WTC11 (cell line): ENCODE measurements at places on chromosomes 7 and 10. TPM values are rescaled to one million over a fixed set of nuclear protein-coding genes. Genes with fewer than 3 reads are reported as not detected.

DNA sequence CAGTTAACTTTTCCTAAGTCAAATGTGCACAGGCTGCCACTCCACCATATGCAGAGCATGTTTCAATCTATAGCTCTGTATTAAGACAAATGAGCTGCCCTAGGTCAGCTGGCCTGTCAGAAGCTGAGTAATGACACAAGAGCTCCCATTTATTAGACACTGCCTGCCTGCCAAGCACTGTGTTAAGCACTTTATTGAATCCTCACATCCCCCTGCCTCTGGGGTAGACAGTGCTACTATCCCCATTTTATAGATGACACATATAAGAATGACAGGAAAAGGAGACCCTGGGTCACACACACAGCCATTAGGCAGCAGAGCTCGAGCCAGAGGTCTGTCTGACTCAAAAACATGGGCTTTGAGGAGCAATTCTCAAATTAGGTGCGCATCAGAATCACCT lies 179.8 kb upstream of the PDE1C start:
- no peak overlapping the region for H3K27ac ChIP-seq
- peaks cover 8% of the 10 kb centered on the region; the same call in 1 of the 2 replicates for H3K27me3 ChIP-seq
- no peak for DNase-seq
- no peaks in the 10 kb centered on the region for H3K36me3 ChIP-seq
- no peak overlapping the region for H3K4me3 ChIP-seq
- H3K4me1 ChIP-seq, result no peaks in the 10 kb centered on the region

CYP3A5 gene
- total RNA-seq, result 0.39 to 0.78 TPM (median 0.76 TPM) in 3 replicates

DNA sequence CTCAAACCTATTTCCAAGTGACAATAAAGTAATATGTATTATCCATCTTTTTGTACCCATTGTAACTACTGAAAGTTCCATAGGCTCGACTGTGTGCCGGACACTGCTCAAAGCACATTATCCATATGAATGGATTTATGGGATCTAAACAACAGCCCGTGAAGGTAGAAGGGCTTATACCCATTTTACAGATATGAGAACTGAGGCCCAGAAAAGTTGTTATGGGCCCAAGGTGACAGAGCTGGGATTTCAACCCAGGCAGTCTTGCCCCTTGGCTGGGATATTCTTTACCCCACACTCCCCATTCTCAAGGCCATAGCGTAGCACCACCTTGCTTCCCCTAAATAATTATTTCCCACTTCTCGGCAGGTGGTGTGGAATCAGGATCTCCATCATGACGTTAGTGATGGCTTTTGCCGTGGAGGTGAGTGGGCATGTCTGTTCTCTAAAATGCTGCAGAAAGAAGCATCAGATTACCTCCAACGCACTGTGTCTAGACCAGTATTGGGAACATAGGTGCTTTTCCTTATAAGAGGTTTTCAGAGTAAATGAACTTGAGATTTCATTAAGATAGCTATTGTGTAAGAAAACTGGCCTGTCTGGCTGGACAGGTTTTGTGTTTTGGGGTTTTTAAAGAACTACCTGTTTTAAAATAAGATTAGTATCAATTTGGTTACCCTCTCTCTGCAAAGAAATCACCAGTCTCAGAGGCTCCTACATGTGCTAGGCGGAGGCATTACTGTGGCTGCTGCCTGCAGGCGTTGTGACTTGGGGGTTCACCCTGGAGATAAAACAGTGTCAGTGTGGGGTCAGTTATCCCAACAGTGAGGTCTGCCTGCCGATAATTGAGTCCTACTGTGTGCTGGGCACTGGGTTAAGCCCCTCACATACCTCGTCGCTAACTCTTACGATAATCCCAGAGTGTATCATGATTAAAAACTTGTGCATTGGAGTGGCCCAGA lies 85.1 kb upstream of the SDK1 start:
- no peaks in the 10 kb centered on the region for H3K36me3 ChIP-seq
- H3K27me3 ChIP-seq, result no peaks in the 10 kb centered on the region
- no peak for DNase-seq
- no peak overlapping the region for H3K27ac ChIP-seq

GRCh38 chr7:3078514-3078913 lies 34.8 kb upstream of the CARD11 start:
- H3K4me1 ChIP-seq, result peaks cover 6% of the 10 kb centered on the region
- H3K27me3 ChIP-seq, result no peaks in the 10 kb centered on the region; the same call in 1 of the 2 replicates
- no peak overlapping the region for H3K4me3 ChIP-seq
- no peak overlapping the region for H3K27ac ChIP-seq

GRCh38 chr7:148799893-148800555 lies 84.1 kb downstream of the EZH2 start:
- H3K4me3 ChIP-seq, result peak overlapping the region; percentile 1; the same call in 1 of the 2 replicates
- peaks cover 49% of the 10 kb centered on the region for H3K36me3 ChIP-seq
- DNase-seq, result peak; percentile 40
- H3K27me3 ChIP-seq, result no peaks in the 10 kb centered on the region
- peak overlapping the region; percentile 82 for H3K27ac ChIP-seq
- H3K4me1 ChIP-seq, result peaks cover 41% of the 10 kb centered on the region

MMP21 gene
- total RNA-seq, result not detected in 3 replicates

DNA sequence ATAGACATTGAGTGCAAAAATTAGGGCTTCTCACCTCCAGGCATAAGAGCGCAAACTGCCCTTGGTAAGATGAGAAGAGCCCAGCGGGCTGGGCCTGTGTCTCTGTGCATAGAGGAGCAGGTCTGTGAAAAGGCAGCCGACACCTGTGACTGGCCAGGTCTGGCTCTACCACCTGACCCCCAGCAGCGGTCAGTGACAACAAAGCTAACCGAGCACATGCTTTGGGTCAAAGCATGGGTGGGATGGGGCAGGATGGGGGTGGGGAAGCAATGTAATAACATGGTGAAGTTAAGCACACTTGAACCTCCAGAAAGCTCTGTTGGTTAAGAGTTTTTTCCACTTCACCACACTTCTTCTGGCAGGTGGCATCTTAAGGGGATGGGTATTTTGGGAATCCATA lies 29.3 kb downstream of the CYTH3 start:
- no peak overlapping the region for H3K27ac ChIP-seq
- no peak for DNase-seq
- peaks cover 37% of the 10 kb centered on the region for H3K4me1 ChIP-seq
- H3K4me3 ChIP-seq, result no peak overlapping the region
- no peaks in the 10 kb centered on the region for H3K27me3 ChIP-seq

DNA sequence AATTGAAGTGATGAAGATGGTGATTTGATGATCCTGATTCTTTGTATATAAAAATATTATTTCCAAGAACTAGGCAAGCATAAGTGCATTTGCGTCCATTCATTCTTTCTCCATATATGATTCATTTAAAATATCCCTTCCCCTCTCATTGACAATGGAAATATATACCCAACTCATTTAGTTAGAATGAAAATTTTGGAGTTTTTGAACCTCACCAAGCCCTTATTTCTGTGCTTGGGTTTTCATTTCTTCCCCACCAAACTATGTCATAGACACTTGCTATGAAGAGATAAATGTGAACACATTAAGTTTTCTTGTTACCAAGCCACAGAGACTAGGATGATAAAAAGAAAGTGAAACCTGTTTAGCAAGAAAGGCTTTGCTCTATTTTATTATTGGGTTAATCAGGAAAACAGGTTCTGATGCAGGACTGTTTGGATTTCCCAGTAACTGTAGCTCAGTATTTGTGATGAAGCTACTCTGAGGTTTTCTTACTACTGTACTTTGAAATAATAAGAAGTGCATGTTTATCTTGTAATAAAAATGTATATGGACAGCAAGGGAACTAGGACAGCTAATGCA lies 68.3 kb downstream of the ITGB1 start:
- no peak overlapping the region for H3K4me3 ChIP-seq
- no peaks in the 10 kb centered on the region; the same call in 1 of the 2 replicates for H3K27me3 ChIP-seq
- H3K4me1 ChIP-seq, result peaks cover 18% of the 10 kb centered on the region
- no peaks in the 10 kb centered on the region for H3K36me3 ChIP-seq
- no peak overlapping the region for H3K27ac ChIP-seq

DNA sequence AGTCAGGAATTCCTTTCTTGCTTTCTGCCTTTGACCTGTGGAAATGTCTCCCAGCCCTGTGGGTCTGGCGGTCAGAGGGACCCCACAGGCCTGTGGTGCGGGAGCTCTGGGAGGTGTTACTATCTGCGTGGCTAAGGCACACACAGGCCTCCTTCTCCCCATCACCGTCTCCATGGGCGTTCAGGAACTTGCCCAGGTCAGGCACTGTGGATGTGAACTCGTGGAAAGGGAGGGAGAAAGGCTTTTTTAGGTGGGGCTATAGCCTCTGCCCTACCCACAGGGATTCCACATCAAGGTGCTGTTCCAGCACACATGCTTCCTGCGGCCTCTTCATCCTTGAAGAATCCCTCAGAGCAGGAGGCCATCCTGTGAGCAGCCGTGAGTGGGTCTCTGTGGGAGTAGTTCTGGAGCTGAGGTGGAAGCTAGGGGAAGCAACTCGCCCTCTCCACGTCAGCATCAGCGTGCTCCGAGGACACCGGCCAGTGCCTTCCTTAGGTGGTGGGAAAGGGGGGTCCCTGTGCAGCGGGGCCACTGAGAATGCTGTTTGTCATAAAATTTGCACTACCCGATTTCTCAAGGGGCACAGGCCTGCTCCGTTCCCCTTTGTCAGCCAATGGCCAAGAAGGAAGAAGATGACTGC lies 7.5 kb upstream of the ATP6V0E2 start:
- no peaks in the 10 kb centered on the region for H3K27me3 ChIP-seq
- no peaks in the 10 kb centered on the region for H3K4me1 ChIP-seq
- H3K27ac ChIP-seq, result no peak overlapping the region; the same call in 1 of the 2 replicates
- H3K4me3 ChIP-seq, result no peak overlapping the region
- DNase-seq, result no peak

GRCh38 chr10:59098831-59099452 lies 77.5 kb upstream of the PHYHIPL start:
- no peaks in the 10 kb centered on the region for H3K27me3 ChIP-seq
- DNase-seq, result no peak
- no peaks in the 10 kb centered on the region for H3K36me3 ChIP-seq
- no peak overlapping the region for H3K27ac ChIP-seq

- no peak overlapping the region for H3K27ac ChIP-seq
- peaks cover 20% of the 10 kb centered on the region for H3K4me1 ChIP-seq
- no peaks in the 10 kb centered on the region for H3K36me3 ChIP-seq
- no peak for DNase-seq
These were observed 74.1 kb upstream of the PRSS58 start for GRCh38 chr7:142331941-142332340.

DNA sequence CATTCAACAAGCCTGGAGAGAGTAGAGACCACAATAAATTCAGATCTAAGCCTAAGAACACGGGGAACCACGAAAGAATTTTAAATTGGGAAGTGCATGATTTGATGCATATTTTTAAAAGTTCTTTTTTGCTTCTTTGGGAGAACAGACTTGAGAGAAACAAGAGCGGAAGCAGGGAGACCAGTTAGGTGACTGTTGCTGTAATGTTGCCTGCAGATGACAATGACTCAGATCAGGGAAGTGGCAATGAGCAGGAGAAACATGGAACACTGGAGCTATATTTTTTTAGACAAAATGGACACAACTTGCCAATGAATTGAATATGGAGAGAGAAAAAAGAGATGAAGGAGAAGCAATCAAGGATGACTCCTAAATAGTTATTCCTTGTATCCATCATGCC lies 125.1 kb downstream of the RAPGEF5 start:
- no peak for DNase-seq
- H3K27ac ChIP-seq, result no peak overlapping the region
- H3K27me3 ChIP-seq, result no peaks in the 10 kb centered on the region
- H3K4me1 ChIP-seq, result peaks cover 8% of the 10 kb centered on the region
- H3K4me3 ChIP-seq, result no peak overlapping the region

DNA sequence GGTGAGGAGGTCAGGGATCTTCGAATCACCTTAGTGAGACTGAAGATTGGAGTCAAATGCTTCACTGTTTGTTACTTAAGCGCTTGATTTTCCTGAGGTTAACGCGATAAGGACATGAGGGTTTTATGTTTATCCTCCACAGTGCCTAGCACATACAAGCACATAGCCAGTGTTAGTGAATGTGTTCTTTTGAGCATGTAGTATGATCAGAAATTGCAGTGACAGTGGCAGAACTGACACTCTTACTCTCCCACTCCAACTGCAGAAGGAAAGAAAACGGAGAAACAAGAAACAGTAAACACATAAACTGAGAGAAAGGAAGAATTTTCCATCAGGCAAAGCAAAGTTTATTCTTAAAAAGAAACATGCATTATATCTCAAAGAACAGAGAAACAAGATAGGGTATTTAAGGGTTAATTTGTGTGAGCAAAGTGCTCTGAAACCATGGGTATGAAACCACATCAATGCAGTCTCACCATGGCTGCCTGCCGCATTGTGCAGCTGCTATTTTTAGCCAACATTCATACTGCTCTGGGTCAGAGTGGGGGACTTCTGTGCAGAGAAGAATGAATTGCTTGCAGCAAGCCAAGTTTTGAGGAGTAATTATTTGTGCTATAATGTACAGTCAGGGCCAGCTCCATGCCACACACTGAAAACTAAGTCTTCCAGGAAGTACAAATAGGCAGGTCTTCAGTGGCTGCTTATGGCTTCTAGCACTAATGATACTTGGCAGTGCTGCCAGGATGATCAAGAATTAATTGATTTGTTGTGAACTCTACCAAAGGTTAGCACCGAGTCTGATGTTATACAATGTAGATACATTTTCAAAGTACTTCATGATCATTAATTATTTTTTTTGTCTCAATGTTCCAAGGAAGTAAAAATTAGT lies 152.0 kb downstream of the MACC1 start:
- H3K4me3 ChIP-seq, result no peak overlapping the region
- peak overlapping the region; percentile 94 for H3K27ac ChIP-seq
- peaks cover 67% of the 10 kb centered on the region for H3K36me3 ChIP-seq
- H3K4me1 ChIP-seq, result peaks cover 35% of the 10 kb centered on the region
- no peaks in the 10 kb centered on the region for H3K27me3 ChIP-seq

DNA sequence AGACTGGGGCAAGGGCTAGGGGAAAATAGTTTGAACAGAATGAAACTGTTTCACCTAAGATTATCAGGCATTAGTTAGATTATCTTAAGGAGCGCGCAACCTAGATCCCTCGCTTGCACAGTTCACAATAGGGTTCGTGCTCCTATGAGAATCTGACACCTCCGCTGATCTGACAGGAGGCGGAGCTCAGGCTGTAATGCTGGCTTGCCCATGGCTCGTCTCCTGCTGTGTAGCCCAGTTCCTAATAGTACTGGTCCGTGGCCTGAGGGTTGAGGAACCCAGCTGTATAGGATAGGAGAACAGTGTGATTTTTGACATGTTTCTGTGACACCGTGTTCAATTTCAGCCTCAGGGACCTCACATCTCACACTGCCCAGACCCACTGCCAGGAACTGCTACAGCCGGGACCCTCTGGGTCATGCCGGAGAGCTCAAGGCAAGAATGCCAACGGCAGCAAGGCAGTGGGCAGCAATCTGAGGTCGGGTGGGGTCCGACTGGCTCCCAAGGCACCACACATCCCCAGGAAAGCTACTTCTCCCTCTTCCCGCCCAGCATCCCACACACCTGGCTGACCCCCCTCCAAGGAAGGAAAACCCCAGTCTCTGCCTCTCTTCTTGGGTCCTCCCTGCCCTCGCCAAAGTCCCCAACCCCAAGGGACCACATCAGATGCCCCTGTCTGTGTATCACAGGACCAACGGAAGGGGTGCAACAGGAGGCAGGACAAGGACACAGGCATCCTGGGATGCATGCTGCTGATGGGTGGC lies 31.7 kb downstream of the CAMK2B start:
- H3K27me3 ChIP-seq, result peaks cover 6% of the 10 kb centered on the region; the same call in 1 of the 2 replicates
- DNase-seq, result peak; percentile 21
- no peak overlapping the region for H3K27ac ChIP-seq
